ENCODE measurements at places on chromosomes 6 and 20.

GRCh38 chr6:161117942-161118341 is 126.4 kb downstream of the MAP3K4 start:
- DNase-seq = no peak

DNA sequence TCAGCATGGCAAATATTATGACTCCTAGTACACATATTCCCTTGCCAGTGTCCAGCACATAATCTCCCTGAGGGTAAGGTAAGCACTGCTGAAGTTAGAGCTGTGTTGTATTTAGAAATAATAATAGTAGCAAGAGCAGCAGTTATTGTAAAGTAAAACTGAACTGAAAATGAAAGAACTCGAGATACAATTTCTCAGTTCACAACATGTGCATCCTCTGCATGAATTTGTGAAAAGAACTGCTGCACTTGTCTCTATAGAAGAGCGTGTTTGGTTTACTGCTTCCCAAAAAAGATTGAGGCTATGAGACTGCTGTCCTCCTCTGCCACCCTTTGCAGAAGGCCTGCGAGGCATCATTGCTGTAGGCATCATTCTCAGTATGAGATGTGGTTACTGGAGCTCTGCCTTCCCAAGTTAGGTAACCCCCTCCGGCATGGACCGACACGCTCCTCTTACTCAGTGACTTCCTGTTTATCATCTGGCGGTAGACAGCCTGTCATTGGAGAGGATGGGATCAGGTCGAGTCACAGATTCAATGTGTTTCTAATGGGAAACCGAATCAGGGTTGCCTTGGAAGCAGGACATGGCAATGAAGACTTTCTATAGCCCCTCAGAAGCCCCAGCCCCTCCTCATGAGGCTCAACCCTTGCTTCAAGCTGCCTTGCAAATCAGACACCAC is 48.1 kb downstream of the SLC24A3 start:
- DNase-seq = no peak

DNA sequence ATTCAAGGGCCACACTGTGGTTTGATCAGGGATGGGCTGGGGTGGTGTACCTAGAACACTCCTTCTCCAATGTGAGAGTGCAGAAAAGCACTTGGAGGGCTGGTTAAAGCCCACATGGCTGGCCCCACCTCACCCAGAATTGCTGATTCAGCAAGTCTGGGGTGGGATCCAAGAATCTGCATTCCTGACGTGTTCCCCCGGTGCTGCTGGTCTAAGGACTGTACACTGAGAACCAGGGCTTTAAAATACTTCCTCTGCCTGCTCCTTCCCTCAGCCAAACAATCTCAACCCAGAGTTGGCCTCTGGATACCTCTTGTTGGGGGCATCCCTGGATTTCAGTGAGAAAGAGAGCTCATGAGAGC is 13.4 kb upstream of the OCSTAMP start:
- no peak for DNase-seq

DNA sequence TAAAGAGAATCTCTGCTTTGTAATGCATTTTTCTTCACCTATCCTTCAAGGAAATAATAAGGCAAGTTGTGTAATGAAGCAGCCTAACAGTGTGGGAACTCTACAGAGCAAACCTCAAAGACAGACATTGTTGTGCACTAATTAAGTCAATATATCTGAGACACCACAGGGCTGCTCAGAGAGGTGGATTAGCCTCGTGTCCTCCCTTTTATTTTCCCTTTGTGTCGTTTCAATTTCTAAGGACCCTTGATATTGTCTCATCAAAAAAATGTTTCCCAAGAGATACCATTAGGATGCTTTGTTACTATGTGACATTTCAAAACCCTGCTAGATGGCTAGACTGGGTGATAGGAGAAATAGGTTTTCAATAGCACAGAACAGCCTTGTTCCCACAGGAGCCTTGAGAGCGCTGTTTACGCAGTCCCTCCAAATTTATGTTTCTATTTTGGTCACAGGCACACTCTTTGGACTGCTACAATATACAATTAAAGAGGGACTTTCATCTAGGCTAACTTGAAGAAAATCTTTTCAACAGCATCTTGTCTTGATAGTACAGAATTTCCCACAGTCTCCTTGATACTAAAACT is 23.1 kb downstream of the UBE3D start:
- DNase-seq = no peak

DNA sequence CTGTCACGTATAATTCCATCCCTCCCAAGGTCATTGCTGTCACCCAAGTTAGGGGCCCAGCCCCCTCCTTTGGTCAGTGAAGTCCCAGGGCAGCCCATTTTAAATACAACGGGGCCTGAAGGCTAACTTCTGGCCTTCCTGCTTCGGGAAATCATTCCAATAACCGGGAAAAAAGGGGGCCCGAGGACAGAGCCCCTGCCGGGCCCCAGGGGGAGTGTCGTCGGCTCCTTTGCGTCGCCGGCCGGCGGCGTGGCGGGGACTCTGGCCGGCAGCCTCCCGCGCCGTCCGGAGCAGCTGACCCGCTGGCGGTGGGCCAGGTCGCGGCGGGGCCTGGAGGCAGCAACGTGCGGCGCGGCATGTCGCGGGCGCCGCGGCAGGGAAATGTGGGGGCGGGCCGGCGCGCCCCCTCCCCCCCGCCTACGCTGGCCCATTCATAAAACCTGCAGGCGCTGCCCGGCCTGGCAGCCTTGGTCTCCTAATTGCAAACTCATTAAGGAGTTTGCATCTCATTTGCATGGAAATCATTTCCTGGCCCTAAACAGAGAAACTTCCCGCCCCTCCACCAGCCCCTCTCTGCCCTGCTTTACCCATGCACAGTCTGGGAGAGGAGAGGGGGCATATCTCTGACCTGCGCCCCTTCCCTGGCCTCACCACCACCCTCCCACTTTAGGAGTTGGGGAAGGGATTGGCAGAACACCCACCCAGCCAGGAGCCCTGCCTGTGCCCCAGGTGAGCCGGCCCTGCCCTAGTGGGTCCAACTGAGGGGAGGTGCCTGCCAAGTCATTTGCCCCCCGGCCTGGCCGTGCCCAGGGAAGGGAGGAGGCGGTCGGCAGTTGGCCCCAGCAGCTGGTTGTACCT is 50.7 kb downstream of the MRPL14 start:
- no peak for DNase-seq
